Activated CD8-positive, alpha-beta memory T cell treated with anti-CD3 and anti-CD28 coated beads for 1 hour (primary cell): ENCODE measurements at places on chromosomes 12 and 14.

GRCh38 chr12:72077111-72077820 is 138.6 kb downstream of the TPH2 start:
- DNase-seq: no peak

DNA sequence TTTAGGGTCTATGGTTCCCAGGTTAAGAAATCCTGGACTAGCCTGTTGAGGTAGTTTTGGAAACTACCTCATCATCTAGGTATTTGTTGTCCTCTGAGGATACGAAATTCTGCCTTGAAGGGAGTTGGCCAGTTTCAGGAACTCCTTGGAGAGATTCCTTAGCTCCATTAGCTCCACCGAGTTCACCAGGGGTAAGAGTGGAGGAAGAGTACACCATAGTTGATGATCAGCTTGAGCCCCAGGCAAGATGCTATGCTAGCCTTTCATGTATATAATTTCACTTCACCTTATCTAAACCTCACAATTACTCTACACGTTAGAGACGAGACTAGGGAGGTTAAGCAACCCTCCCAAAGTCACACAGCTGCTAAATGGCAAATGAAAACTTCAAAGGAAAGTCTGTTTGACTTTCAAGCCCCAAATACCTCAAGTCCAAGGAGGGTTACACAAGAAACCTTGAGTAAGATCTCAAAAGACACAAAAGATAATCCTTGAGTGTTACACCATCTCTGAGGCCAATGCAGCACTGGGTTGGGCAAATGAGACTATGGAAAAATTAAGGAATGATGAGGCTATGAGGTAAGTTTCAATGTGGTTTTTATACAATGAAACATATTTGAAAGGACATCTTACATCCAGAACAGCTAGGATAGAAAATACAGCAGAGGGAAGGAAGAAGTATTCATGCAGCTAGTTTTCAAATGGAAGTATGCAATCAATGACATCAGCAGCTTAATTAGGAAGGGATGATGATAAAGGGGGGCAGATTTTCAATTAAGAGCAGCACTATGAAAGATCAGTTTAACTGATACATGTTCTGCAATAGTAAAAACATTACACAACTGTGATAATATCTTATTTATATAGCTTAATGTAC is 97.2 kb upstream of the KRAS start:
- no peak for DNase-seq

GRCh38 chr12:124150168-124150567 is 144.7 kb upstream of the RFLNA start:
- no peak for DNase-seq

DNA sequence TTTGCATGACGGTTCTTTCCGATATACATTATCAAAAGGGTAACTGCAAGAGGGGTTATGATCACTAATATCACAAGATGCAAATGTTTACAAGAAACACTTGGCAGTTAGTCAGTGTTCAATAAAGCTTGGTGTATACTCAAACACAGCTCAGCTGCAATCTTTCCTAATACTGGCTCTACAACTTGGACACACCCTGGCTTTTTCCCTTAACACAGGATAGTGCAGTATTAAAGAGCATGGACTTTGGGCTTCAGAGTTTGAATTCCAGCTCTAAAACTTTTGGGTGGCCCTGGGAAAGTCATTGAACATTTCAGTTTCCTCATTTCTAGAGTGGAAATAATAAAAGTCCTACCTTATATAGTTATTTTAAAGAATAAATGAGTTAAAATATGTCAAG is 107.0 kb downstream of the HECTD4 start:
- no peak for DNase-seq

DNA sequence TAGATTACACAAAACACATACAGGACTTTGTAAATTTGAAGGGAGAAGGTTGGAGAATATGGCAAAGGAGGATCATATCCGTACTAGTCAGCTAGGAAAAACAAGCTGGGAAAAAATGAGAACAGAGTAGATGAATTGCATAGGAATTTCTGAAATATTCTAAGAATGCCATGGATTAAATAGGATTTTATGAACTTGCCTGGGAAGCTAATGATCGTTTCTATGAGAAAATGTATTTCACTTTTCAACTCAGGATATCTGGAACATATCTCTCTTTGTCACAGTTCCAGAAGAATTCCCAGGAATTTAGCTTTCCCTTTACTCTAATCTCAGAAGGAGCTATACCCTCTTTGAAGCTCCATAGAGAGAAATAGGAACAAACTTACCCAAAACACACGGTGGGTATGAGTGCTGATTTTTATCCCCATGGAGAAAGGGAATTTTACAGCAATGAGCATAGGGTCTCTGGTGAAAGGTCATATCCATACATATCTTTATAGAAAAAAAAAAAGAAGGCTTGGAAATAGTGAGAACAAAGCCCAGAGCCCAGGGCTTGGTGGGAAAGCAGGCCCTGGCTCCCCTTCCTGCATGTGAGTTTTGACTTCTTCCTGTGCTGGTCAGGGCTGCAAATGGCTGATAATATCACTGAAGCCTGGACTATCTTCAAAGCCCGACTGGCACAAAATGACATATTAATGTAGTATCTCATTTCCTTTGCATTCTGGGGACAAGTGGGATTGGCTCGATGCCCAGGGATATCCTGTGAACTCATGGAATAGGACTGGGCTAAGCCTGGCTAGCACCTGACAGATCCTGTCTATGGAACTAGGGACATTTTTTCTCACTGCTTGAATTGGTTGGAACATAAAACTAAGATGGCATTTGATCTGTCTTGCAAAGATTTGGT is 136.3 kb downstream of the AEBP2 start:
- no peak for DNase-seq

GRCh38 chr14:61221906-61222305 is 59.2 kb downstream of the TMEM30B start:
- DNase-seq: no peak

- no peak for DNase-seq
Measured at GRCh38 chr12:98893126-98893674, 248.1 kb downstream of the APAF1 start.

- DNase-seq: no peak
Measured at GRCh38 chr12:57810450-57810849, 8.1 kb downstream of the AVIL start.

- DNase-seq: no peak
Measured at GRCh38 chr14:22888662-22889061, 5.6 kb downstream of the REM2 start.
